ENCODE measurements at places on chromosomes 6 and 20.

DNA sequence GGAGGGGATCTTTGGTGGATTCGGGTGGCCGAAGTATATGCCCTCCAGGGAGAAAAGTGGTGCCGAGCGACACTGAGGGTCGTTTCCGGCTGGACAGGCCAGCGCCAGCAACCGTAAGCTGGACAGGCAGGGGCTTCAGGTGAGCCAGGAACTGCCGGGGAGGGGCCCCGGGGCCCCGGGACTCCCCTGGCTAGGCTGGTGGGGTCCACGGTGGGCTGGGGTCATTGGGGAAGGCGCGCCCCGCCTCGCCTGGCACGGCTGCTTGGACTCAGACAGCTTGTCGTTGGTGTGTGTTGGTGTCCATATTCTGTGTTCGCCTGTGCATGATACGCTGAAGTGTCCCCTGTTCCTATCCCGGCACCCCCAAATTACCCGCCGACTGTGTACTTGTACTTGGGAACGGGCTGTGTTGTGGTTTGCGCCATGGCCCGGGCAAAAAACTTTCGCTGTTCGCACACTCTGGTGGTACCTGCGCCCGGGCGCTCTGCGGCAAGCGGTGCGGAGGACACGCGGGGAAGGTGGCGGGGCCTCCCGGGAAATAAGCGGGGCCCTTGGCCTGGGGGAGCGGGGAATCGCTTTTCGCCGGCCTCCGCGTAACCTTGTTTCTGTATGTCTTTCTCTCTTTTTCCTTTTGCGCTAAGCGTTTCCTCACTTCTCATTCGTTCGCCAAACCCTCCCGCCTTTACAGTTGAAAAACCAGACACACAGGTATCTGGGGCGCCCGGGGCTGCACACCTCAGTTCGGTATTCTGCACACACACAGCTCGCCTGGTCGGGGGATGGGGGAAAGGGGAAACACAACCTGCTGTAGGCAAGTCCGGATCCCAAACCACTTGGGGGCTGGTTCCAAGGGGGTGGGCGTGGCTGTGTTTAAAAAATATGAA is 3.2 kb downstream of the GNAS start:
- DNase-seq, result no peak

DNA sequence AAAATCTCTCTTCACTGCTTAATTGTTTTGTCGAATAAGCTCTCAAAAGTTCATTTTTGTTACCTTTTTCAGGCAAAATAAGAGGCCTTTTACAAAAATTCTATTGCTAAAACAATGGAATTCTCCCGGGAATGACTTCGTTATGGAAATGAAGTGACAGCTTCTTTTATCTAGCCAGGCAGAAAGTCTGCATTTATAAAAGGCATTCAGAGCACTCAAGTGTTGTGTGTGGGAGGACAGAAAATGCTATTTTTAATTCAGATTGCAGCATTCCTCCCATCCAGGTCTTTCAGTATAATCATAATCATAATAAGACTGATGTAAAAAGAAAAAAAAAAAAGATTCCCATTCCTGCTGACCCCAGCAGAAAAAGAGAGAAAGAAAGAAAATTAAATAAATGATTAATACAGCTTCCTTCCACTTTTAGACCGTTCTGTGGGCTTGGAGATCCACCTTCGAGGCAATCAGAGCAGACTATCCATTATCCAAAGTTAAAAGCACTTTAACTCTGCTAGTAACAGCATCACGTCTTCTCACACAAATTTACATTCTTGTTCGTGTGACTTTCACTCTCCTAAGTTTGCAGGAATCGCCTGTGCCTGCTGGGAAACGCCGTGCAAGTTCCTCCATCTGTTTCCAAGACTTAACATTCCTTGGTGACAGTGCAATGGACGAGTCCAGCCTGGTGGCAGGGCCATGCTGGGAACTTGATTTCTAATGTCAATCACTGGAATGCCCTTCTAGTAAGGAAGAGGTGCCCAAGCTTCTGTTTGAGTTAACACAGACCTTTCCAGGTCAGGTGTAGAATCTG is 258.8 kb downstream of the GMPR start:
- DNase-seq, result no peak

DNA sequence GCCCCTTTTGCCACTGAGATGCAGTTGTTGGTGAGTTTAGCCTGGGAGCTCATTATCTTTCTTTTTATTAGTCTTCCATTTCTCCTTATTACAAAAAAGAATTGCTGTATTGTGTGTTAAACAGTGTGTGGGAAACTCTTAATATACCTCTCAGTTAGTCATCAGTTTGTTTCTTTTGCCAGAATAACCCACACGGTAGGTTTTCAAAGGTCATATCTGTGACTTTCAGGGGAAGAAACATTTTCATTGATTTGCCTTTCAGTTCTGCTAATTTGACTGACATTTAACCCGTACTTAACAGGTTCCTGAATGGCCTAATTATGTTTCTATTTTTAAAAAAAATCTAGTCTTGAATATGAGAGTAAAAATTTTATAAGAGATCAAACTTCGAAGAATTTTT is 145.3 kb downstream of the KHDC1L start:
- no peak for DNase-seq

DNA sequence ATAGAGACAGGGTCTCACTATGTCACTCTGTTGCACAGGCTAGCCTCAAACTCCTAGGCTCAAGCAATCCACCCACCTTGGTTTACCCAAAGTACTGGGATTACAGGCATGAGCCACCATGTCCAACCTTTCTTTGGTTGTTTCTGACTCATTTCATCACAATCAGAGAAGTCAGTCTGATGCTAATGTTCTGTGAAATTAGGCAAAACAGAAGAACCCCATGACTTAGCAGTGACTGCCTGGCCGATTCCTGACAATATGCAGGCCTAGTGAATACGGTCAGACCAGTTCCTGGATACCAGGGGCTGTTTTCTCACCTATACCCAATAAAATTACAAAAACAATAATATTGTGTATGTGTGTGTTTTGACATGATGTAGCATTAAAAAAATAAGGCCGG is 58.8 kb upstream of the BTN3A2 start:
- DNase-seq, result no peak

GRCh38 chr6:124512431-124512830 is 449.8 kb upstream of the RNF217 start:
- no peak for DNase-seq

- DNase-seq, result no peak
Measured at GRCh38 chr6:135532559-135532958, 35.0 kb upstream of the AHI1 start.

DNA sequence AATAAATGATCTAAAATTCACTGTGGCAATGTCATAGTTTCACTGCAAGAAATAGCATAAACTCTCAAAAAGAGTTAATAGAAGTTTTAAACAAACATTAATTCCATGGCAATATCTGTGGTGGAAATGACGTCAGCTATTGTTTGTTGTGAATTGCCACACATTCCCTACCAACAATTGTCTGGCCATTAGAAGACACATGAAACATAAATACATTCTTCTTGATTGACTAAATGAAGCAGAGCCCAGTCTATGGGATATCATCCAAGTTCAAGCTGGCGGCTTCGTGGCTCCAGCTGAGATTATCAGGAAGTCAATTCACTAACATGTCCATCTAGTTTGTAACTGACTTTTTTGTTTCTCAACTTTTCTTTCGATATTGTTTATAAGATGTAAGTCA is 369.0 kb downstream of the ARHGAP18 start:
- DNase-seq, result no peak

GRCh38 chr6:157946865-157947532 is 34.7 kb upstream of the SYNJ2 start:
- DNase-seq, result no peak

GRCh38 chr20:20235681-20236080 is 132.2 kb upstream of the INSM1 start:
- DNase-seq, result no peak

DNA sequence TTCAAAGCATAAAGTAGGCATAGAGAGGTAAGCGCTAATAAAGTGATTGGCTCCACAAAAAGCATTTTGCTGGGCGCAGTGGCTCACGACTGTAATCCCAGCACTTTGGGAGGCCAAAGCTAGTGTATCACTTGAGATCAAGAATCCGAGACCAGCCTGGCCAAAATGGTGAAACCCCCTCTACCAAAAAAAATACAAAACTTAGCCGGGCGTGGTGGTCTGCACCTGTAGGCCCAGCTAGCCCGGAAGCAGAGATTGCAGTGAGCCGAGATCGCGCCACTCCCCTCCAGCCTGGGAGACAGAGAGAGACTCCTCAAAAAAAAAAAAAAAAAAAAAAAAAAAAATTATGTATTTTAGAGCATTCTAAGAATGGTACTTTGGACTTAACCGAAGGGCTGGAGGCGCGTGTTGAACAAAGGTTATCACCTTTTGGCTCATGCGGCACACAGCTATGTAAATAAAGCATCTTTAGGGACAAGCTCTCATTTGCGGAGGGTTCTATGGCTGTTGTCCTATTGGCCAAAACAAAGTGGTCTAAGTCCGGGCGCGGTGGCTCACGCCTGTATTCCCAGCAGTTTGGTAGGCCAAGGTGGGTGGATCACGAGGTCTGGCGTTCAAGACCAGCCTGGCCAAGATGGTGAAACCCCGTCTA is 17.4 kb downstream of the HFE start:
- no peak for DNase-seq

- no peak for DNase-seq
Measured at GRCh38 chr20:8670893-8671215, 398.0 kb upstream of the PLCB4 start.

DNA sequence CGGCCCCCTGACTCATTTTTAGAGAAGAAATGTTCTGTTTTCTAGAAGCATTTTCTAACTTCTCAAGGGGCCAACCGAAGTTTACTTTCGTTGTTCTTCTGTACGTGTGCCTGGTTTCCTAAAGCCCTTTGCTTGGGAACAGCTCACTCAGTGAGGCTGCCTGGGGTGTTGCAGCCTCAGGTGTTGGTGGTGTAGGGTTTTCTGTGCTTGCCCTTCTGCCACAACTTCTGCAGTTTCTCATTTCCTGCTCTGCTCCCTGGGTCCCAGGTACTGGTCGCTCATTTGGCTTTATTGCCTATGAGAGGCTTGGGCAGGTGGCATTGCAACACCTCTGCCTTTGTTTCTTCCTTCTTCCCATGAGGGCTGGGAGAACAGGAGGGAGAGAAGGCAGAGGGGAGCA is 278.3 kb downstream of the SOX4 start:
- no peak for DNase-seq

DNA sequence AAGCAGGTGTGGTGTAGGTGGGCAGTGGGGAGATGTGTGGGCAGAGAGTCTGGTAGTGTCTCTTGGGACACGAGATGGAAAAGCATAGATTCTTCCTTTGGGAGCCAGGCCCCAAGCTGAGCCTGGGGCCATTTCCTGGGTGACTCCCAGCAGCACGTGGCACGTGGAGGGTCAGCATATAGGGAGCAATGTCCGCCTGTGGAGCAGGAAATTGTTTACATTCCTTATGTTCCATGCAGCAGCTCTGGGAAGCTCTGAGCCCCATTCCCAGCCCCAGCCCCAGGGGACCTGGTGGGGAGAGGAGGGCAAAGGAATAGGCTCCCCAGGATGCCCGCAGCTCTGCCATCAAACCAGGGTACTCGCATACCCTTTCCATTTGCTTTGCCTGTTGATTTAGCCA is 57.6 kb downstream of the DAAM2 start:
- no peak for DNase-seq

DNA sequence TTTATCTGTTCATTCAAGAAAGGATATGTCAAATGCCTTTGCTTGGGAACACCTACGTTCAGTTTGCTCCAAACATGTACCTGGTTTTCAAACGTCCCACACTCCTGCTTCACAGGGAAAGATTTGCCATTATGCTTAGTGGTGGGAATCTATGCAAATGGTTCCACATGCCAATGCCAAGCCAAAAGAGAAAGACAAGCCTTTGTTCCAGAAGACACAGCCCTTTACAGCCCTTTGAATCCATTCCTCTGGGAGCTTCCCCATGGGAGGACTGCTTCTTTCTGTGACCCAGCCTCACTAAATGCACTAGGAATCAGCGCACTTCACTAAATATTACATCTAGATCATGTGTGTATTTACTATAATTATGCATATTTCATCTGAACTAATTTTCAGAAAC is 619.5 kb downstream of the PRKN start:
- no peak for DNase-seq

- no peak for DNase-seq
Measured at GRCh38 chr6:142294679-142295078, 7.1 kb upstream of the ADGRG6 start.

- no peak for DNase-seq
Measured at GRCh38 chr6:74222768-74223333, 526.8 kb downstream of the CD109 start.

DNA sequence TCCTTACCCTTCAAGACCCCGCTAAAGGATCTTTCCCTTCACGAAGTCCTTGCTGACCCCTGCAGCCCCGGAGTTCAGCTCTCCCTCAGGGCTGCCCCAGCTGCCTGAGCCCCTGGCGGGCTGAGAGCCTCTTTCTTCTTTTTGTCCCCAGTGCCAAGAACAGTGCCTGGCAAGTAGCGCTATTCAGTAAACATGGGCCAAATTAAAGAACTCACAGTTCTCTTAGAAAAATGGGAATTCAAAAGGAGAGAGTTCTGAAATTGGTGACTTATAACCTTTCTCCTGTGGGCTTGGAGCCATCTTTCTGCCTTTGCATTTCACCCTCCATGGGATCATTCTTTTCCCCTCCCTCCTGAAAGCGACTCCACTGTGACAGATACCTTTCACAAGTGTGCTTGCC is 227.2 kb downstream of the TMEM242 start:
- DNase-seq, result no peak

- no peak for DNase-seq
Measured at GRCh38 chr6:1175877-1176276, 136.0 kb upstream of the FOXQ1 start.

DNA sequence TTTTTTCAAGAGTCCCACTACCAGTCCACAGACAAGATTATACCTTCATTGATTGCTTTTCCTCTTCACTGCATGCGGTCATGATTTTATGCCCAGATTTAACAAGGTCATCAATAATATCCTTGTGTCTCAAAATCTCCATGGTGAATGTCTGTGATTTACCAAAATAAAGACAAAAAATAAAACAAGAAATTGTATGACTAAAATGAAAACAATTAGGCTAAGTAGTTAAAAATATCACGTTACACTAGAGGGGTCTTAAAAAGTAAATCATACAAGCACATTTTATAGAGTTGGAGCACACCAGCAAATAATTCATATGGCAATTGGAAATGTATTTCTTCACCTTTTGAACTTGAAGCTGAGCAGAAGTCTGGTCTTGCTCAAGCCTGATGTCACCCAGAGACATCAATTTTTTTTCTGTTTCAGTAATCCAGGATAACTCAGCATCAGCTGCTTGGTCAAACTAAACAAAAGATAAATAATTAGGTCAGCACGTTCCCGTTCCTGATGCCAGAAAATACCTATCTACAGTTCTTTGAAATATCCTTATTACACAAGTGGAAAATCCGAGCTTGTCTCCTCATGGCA is 125.4 kb downstream of the DST start:
- DNase-seq, result no peak

DNA sequence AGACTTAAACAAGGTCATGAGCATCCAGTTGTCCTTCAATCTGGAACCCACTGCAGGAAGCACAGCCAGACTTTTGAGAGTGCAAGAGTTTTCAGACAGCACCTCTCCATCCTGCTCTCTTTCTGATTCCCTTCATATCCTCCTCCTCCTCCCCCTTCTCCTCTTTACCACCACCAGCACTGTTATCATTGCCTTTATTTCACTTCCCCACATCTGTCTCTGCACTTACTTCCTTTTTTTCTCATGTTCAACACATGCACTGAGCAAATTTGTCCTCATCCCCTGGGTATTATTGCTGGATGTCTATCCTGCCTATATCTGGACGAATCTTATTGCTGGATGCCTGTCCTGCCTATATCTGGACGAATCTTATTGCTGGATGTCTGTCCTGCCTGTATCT is 554.8 kb downstream of the DHX35 start:
- no peak for DNase-seq
